GM20000 (cell line): ENCODE measurements at places on chromosomes 7 and 10.
A peak's percentile ranks its signal among the peaks of the same experiment; 100 is the strongest.

- DNase-seq, result no peak
Observed at GRCh38 chr7:156747718-156748117, 107.1 kb downstream of the RNF32 start.

GRCh38 chr10:29634105-29634504 is 666 bp downstream of the SVIL start:
- no peak for DNase-seq

DNA sequence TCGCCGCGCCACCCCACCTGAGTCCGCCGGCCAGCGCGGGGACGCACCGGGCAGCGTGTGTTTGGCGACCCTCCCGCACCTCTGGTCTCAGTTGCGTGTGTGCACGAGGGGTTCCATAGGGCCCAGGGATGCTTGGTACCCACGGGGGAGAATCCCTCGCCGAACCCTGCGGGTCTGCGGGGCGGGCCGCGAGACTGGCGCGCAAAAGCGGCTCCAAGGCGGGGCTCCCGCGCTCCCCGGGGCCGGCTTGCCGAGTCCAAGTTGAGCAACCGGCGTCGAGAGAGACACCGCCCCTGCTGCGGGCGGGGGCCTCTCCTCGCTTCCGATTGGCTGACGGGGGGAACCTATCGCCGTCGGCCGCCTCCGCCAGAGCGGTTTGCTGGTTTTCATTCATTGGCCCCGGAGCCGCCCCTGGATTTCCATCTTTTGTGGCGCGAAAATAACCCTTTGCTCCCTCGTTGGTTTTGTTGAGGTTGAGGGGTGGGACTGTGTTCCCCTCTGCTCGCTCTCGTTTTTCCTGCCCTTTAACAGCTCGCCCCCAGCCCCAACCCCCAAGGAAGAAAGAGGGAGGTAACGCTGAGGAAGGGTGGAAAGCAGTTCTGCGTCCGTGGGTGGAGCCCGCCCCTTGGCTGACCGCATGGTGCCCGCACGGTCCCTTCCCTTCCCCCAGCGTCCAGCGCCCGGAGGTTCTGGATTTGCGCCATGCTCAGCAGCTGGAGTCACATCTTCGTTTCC is 4.0 kb upstream of the IGF2BP3 start:
- DNase-seq, result peak; percentile 95

DNA sequence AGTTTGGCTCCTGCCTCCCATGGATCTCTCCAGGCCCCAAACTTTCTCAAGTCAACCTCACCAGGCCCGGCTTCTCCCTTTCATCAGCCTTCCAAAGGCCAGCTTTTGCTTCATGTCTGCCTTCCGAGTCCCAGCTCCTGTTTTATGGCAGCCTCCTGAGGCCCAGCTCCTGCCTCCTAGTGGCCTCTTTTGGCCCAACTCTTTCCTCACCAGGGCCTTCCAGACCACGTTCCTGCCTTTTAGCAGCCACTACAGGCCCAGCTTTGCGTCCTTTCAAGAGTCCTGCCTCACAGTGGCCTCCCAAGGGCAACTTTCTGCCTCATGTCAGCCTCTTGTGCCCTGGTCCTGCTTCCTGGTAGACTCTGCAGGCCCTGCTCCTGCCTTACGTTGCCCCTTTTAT is 15.3 kb upstream of the TMEM248 start:
- DNase-seq, result peak; percentile 21

DNA sequence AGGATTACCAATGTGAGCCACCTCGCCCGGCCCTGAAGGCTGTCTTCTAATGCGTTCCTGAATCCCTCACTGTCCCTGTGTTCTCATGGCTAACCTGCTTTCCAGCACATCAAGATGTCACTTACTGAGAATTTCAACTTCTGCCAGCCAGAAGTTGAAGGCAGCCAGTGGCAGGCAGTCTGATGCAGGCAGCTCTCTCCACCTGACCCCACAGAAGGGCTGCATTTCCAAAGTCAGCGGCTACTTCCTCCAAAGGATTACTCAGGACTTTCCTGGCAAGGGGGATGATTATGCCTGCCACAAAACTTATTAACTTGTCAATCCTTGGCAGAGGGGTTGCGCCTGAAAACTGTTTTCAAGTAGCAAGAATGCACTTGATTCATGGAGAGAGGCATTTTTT is 1219.4 kb downstream of the TYW1 start:
- DNase-seq, result no peak

GRCh38 chr7:84783141-84783778 is 403.6 kb downstream of the SEMA3D start:
- DNase-seq, result no peak

DNA sequence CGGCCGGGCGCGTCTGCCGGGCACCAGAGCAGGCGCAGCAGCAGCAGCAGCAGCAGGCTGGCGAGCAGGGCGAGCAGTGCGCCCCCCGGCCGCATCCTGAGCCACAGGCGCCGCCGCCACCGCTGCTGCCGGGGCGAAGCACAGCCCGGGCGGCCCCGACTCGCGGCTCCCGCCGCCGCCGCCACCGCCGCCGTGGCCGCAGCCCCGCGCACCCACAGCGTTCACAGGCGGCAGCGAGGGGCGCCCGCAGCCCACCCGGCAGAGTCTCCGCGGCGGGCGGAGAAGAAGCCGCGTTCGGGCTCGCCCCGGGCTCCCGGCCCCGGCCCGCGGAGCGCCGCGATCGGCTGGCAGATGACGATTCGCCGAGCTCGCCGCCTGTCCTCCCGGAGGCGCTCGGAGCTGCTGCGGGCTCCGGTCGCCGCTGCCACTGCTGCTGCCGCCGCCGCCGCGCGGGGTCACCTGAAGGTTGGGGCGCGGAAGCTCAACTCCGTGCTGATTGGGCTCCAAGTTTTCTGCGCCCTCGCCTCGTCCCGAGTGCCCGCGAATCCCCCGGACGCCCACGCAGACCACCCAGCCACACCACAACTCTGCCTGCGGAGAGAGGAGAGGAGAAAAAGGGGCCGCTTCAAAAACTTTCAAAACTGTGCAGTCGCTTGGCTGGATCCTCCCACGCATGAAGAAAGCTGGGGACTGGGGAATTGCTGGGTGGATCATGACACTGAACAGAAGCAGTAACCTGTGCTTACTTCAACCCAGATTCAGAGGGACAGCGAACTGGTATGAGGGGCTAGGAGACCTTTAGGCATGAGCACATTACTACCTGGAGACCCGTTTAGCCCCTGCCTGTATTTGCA is at the start of gene ST8SIA6:
Gene ST8SIA6 (minus strand): TSS at position 435 of the 854 bp plus-strand sequence. CDS start 340 bp downstream, at position 95.
- peak; percentile 80 for DNase-seq

GRCh38 chr7:4690953-4691856 is 9.1 kb downstream of the FOXK1 start:
- DNase-seq, result no peak

DNA sequence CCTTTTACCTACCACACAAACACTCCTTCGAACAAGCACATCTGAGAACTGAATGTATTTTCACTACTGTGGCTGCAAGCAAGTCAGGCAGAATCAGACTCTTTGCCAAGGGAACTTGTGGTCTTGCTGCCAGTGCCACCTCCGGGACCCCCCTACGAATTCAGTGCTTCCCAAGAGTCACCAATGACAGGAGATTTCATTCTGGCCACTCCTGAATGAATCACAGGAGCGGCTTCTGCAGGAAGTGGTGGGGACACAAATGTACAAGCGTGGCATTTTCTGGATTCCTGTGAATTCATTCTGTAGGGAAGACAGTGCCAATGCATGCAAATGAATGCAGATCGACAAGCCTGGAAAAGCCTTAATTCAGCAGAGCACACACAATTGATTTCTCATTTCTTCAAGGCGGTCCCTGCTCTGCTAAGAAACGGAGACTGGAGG is 161.2 kb downstream of the CAMK1D start:
- no peak for DNase-seq

DNA sequence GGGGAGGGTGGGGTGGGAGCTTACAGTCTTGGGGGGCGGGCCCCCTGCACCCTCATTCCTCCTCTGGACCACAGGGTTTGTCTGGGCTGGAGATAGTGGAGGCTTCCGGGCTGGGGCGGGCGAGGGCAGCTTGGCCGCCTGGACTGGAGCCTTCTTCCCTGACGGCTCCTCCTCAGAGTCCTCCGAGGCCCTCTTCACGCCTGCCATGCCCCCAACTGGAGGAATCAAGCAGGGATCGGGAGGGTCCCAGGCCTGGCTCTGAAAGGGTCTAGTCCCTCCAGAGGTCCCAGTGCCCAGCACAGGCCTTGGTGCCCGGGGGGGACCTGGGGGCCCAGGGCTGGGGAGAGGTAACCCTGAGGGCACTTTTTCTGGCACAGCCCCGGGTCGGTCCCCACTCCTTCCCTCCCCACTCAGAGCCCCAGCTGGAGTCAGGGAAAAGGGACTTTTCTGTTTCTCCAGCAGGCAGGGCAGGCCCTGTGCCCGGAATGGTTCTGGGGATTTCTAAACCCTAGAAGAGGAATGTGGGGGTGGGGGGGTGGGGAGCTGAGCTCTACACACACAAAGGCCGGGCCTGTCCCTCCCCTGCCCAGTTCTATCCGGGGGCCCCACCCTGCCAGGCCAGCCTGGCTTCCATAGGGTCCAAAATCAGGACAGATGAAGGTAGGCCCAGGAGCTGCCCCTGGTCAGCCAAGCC is 11.6 kb downstream of the MICALL2 start:
- no peak for DNase-seq

GRCh38 chr10:29105516-29106215 is 183.2 kb upstream of the LYZL1 start:
- DNase-seq, result no peak

- DNase-seq, result no peak
Observed at GRCh38 chr7:126570845-126571244, 681.9 kb downstream of the GRM8 start.

GRCh38 chr7:100881136-100881535 is 6.2 kb downstream of the SRRT start:
- DNase-seq, result no peak

- no peak for DNase-seq
Observed at GRCh38 chr10:100890673-100891317, 22.0 kb upstream of the SLF2 start.

GRCh38 chr7:4184653-4185052 is 497.4 kb upstream of the FOXK1 start:
- DNase-seq, result no peak

DNA sequence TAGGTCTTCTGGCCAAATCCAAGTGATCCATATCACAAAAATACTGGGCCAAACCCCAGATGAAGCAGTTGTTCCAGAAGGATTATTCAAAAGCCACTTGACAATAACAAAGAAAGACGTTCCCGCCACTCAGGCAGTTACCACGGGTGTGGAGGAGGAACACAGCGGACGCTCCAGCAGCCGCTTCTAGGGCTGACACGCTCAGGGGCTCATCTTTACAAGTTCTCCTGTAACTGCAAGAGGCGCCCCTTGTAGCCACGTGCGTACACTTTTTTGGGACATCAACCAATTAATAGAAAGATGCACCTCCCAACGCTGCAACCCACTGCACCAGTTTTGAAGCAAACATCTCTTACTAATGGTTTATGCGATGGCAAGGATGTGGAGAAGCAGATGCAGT is 159.4 kb downstream of the GRID1 start:
- no peak for DNase-seq

DNA sequence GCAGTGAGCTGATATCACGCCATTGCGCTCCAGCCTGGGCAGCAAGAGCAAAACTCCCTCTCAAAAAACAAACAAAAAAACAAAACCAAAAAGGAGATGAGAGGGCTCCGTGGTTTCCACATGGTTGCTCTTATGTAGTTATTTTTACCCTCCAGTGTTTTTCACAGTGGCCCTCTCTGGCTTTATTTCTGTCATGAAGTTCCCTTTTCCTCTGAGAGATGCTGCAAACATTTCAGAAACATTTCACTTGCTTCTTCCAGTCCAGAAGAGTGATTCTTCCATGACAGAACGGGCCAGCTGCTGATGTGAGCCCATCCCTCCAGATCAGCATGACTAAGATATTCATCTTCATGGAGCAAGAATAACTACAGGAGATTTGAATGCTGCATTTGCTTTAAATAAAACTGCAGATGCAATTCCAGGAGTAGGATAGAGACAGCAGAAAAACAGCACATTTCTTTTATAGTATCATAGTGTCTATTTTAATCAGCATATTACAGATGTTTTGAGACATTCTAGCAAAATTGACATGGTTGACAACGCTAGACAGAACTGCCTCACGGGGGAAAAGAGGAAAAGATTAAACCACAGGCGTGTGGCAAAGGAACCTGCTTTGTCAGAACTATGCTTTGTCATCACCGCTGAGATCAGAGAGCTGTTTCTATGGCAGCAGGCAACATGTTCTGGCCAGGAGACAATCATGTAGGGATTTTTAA is 40.3 kb downstream of the NRCAM start:
- DNase-seq, result peak; percentile 53

DNA sequence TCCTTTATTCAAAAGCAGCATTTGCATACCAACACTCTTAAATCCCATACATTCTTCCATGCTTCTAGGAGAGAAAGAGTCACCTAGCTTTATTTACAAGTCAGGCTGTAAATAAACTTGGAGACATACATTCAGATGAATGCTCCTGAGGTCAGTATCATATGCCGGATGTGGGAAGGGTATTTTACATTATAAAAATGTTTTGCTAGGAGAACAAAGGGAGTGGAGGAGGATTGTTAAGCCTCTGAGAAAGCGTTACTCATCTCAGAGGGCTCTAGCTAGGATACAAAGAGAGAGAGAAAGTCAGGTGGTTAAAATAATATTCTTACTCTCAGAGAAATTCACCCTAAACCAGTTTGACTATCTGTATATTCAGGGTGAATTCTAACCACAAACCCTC is 300.9 kb upstream of the NPSR1 start:
- DNase-seq, result no peak

DNA sequence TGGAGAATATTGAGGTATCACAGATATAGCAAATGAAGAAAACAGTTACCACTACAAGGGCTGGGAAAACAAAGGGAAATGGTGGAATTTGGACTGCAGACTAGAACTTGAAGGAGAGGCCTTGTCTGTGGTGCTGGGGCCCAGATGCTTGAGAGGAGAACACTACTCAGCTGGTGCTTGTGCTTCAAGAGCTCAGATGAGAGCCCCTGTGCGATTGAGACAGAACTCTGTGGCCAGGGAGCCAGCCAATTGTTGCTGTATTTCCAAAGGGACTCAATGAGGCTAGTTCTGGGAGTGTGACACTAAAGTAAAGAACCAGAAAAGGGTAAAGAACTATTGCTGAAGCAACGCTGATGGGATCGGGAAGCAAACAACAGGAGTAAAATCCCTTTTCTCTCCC is 406.5 kb upstream of the SEMA3D start:
- DNase-seq, result no peak

GRCh38 chr10:87565010-87565409 is 60.3 kb downstream of the MINPP1 start:
- no peak for DNase-seq

DNA sequence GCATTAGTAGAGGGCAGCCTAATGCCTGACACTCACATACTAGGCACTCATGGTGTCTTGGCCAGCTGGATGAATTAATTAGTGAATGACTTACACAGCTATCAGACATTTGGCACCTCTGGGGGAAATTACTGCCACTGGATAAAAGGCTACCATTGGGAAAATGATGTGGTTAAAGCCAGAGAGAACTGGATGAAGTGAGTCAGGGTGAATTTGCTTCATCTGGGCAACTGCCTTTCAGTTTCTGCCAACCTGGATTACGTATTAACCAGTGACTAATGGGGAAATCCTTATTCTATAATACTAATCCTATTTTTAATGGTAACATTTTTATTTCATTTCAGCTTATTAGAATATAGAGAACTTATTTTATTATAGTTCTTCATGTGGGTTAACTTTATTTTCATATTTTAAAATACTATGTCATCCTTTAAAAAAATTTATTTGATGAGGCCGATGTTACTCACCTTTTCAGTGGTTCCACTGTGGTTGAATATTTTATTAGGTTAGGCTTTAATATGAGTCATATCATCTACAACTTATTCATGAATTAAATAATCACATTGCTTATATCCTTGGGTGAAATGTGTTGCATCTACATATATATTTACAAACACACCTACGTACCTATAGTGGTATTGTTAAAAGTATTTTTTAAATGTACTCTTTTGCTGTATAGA is 85.6 kb upstream of the CAPZA2 start:
- no peak for DNase-seq
